ENCODE measurements at places on chromosomes 6 and 20. TPM values are rescaled to one million over a fixed set of nuclear protein-coding genes. Genes with fewer than 3 reads are reported as not detected.

GRCh38 chr6:48959251-48960060 is 503.6 kb downstream of the MMUT start:
- DNase-seq, result no peak

- no peak for DNase-seq
Observed at GRCh38 chr6:112433457-112433856, 86.3 kb downstream of the RFPL4B start.

- no peak for DNase-seq
Observed at GRCh38 chr6:135499441-135500340, 2.2 kb upstream of the AHI1 start.

DNA sequence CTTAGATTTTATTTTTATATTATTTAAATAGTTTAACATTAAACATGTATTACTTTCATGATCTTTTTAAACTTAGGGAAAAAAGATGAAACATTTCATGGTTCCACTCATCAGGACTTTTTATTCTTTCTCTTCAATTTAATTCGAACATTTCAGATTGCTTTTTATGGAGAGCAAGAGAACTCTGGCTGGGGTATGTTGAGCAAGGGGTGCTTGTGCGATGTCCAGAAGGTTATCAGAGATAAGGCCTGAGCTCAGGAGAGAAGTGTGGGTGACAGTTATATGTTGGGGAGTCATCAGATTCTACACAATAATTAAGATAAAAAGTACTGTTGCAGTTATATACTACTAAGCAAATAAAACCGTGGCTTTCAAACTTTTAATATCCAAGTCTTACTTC is 37.5 kb downstream of the FKBP5 start:
- DNase-seq, result no peak

GRCh38 chr6:157229132-157229618 is 94.1 kb downstream of the TMEM242 start:
- no peak for DNase-seq

GRCh38 chr6:109000289-109000688 is 94.4 kb downstream of the SESN1 start:
- DNase-seq, result no peak

The STMND1 gene
- 1.3 TPM for total RNA-seq

All from pancreas (tissue), 10 donors.